Anterior cingulate cortex (tissue), 58 donors: ENCODE measurements at places on chromosomes 13 and 19.

- no peak for DNase-seq
These were observed 295.8 kb downstream of the NDFIP2 start for GRCh38 chr13:79776531-79777295.

DNA sequence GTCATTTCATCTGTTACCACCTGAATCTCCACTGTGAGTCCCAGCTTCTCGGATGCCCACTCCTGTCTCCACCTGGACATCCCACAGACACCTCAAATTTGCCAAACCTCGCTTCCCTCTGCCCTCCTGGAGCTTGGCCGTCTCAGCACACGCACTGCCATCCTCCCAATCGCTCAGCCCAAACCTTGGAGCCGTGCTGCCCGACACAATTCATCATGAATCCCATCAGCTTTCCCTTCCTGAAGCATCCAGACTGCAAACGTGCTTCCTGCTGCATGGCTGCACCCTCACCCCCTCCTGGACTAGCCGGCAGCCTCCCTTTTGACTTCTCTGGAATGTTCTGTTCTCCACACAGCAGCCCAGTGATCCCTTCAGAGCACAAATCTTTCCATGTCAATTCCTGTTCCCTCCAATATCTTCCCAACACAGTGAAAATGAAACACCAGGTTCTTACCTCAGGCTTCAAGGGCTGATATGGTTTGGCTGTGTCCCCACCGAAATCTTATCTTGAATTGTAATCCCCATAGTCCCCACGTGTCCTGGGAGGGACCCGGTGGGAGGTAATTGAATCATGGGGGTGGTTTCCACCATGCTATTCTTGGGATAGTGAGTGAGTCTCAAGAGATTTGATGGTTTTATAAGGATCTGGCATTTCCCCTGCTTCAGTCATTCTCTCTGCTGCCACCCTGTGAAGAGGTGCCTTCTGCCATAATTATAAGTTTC lies 1.1 kb upstream of the PROZ start:
- no peak for DNase-seq

- no peak for DNase-seq
These were observed 206.8 kb upstream of the TMTC4 start for GRCh38 chr13:100881291-100881864.

DNA sequence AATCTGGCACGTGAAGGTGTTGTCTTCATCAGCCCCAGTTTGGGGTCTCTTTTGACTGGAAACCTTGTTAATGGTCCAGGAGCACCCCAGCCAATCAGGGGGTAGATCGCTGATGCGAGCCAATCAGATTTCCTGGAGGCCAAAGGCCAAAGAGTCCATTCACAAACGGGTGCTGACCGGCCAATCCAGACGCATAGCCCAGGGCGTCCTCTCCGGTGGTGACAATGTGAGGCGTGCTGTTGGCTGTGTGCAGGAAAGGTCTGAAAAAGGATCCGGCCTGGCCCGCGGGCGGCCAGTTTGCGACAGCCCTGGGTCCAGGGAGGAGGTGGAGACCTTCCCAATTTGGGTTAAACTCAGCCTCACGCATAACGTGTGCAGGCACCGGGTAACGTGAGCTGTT lies 3.1 kb downstream of the MAST3 start:
- DNase-seq, result peak; percentile 21

- no peak for DNase-seq
These were observed 7.8 kb upstream of the HIF3A start for GRCh38 chr19:46288896-46289588.

DNA sequence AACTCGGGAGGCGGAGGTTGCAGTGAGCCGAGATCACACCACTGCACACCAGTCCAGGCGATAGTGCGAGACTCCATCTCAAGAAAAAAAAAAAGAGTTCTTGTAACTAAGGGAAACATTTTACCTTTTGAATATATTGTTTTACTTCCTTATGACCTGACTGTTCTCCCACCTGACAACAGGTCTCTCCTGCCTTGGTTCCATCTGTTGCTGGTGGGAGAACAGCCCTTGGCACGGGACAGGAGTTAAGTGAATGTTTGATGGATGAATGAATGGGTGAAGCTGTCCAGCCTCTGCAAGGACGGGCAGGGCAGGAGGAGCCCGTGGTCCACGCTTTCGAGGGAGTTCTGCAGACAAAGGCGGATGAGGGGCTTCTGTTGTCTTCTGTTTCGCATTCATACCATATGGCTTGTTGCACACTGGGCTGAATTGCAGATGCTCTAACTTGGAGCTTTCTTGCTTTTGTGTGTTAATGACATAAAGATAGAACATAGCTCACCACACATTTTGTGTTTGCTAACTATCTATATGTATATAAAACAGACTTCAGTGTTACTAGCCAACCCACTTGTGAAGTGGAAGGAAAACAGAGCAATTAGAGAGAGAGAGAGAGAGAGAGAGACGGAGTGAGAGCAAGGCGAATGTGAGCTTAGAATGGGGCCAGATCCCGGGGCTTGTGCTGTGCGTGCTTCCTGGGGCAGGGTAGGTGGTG lies 16.2 kb upstream of the CCNE1 start:
- no peak for DNase-seq
